ENCODE measurements at places on chromosomes 1 and 21.

- no peak for DNase-seq
These were observed 26.7 kb downstream of the DMBX1 start for GRCh38 chr1:46516200-46516950.

DNA sequence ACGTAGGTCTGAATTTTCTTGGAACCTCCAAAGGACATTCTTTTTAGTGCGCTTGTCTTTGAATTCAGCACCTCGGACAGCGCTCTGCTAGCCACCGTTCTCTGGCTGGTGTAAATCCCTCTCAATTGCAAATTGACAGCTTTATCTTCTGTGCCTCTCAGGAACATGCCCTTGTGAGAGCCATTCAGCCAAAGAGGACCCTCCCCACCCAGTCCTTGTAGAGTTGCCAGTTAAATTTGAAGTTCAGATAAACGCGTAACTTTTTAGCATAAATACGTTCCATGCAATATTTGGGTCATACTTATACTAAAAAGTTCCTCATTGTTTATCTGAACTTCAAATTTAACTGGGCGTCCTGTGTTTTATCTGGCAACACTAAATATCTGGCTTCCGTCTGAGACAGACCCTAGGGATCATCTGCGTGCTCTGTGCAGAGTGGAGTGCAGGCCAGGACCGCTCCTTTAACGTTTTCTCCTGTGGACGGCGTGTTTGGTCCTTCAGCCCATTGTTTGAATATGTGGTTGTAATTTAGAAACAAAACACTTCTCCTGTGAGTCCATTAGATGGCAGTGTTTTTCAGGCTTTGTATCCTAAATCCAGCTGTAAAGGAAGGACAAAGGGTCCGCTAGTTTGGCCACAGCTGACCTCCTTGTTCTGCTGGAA is 7.0 kb downstream of the KCNAB2 start:
- DNase-seq: peak; percentile 68

- no peak for DNase-seq
These were observed 134.6 kb upstream of the LRRC7 start for GRCh38 chr1:69433073-69433472.

DNA sequence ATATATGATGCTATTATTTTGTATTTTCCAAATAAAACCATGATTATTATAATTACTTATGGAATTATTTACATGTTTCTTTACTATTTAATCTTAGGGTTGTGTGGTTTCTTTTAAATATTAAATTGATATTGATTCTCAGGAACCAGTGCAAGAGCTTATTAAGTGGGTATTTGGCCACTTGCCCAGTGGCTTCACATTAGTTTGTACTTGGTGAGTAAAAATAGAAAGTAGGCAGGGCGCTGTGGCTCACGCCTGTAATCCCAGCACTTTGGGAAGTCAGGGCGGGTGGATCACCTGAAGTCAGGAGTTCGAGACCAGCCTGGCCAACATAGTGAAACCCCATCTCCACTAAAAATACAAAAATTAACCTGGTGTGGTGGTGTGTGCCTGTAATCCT is 497.1 kb downstream of the PTPRC start:
- no peak for DNase-seq

GRCh38 chr1:163361123-163361934 is 39.6 kb downstream of the NUF2 start:
- DNase-seq: peak; percentile 2

- peak; percentile 69 for DNase-seq
These were observed 3.3 kb upstream of the COL8A2 start for GRCh38 chr1:36128126-36128904.

GRCh38 chr1:40820251-40820797 is 36.7 kb downstream of the KCNQ4 start:
- no peak for DNase-seq

DNA sequence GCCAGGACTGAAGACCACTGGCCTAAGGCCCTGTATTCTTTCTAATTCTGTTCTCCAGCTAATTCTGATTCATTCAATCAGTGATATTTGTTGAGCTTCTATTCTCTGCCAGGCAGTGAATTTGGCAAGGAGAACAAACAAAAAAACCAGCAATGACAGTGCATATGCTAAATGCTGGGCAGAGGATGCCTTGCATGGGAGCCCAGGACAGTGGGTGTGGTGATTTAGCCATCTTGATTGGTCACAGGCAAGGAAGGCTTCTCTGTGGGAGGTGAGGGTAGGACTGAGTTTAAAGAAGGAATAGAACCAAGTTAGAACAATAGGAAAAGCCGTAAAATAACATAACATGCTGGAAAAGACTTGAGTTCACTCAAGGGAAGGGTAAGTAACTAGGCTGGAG is 9.2 kb upstream of the CPT2 start:
- no peak for DNase-seq

DNA sequence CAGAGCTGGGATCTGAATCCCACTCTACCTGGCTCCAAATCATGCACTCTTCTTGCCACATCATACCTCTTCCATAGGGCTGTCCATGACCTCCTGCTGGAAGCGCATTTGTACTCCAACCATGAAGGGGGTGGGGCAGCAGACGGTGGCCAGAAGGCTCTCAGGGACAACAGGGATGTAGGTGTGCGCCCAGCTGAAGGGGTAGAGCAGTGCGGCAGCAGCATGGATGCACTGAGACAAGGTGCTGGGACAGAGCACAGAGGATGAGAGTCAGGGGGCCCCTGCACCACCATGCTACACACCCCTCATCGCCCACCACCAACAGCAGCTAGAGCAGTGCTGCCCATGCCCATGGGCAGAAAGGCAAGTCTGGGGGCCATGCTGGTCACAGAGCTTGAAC is 8.4 kb downstream of the DENND2D start:
- DNase-seq: no peak

DNA sequence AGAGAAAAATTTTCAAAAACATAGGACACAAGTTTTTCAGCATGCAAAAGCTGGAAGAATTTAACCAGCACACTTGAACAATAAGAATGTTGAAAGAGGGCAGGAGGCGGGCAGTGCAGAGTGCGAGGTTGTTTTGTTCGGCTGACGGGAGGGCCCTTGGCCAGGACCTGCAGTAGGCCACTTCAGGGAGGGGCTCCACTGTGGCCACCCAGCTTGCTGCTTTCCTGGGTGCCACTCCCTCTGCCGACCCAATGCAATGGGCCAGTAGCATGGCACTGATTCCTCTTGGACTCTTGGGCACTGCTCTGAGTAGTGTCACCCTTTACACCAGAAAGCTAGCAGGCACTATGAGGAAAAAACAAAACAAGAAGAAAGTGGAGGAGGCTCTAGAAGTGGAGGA is 92.9 kb downstream of the SNRPE start:
- DNase-seq: no peak

DNA sequence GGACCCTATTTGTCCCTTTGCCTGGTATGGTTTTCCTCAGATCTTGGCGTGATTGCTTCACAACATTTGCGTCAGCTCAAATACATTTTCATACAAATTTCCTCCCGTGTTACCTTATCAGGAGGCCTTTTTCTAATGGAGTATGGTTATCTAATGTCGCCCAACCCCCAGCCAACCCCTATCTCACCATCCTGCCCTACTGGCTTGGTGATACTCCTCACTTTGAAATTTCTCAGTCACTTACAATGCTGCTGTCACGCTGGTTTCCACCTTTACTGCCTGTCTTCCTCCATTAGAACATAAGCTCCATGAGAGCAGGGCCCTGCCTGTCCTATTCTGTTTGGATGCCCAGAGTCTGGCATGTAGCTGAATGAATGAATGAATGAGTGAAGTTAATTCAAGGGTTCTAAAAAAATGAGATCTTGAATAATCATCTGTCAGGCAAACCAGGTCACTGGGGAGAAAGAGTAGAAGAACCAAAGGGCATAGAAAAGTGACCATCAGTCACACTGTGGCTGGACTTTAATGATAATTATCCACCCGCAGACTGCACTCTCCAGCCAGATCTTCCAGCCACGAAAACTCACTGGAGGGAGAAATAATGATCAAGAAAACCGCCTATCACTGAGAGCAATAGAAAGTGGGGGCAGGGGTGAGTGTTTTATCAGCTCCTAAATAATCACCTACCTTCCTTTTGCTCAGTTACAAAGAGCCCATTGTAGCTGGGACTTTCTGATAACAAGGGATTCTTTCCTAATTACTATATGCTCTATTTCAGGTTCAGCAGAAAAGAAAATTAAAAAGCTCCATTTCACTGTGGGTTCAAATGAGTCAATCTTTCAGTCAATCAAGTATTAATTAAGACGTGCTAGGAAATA is 21.3 kb downstream of the KIAA0040 start:
- DNase-seq: no peak

GRCh38 chr1:33541966-33542365 is 69.5 kb downstream of the ZSCAN20 start:
- DNase-seq: no peak

DNA sequence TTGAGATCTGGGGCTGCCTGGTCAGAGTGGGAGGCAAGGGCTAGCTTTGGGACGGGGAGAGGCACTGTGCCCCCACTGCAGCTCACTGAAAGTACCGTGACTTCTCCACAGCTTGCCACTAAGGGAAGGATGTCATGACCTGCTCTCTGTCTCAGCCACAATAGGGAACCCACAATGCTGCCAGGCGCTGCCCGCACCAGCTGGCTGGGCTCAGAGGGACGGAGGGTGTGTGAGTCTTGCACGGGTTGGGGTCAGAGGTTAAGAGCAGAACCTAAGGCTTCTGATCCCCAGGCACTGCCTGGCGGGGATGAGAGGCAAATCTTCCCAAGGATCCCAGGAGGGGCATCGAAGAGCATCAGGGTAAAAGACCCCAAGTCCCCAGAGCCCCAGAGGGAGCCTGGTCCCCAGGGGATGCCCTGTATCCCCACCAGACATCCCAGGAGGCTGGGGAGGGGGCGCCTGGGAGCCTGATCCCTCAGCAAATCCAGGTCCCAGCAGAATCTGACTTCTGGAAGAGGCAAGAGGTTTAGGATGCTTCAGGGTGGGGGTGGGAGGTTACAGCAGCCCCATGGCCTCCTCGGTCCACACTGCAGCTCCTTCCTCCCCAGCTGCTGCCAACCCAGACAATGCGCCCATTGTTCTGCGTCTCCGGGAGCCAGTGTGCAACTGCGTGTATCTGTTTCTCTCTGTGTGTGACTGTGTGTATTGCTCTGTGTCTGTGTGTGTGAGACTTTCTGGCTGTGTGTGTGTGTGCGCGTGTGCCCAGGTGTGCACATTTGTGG is 2.0 kb upstream of the MARCKSL1 start:
- DNase-seq: no peak

GRCh38 chr1:93753791-93754763 is 72.4 kb upstream of the BCAR3 start:
- peak; percentile 97 for DNase-seq

DNA sequence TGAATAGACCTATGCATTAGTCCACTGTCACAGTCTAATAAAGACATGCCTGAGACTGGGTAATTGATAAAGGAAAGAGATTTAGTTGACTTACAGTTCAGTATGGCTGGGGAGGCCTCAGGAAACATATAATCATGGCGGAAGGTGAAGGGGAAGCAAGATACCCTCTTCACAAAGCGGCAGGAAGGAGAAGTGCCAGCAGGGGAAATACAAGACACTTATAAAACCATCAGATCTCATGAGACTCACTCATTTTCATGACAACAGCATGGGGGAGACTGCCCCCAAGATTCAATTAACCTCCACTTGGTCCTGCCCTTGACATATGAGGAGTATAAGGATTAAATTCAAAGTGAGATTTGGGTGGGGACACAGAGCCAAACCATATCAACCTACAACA is 59.4 kb downstream of the CAPN9 start:
- no peak for DNase-seq

GRCh38 chr1:24735509-24736375 is 9.5 kb upstream of the CLIC4 start:
- peak; percentile 71 for DNase-seq

DNA sequence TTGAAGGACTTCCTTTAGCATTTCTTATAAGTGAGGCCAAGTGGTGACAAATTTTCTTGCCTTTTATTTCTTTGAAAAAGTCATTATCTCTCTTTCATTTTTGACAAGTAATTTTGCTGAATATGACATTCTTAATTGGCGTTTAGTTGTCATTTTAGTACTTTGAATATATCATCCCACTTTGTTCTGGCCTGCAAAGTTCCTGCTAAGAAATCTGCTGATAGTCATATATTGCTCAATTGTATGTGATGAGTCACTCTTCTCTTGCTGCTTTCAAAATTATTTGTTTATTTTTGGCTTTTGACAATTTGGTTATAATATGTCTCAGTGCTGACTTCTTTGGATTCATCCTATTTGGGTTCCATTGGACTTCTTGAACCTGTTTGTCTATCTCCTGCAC is 312.6 kb downstream of the DUSP10 start:
- DNase-seq: no peak

Measured in fibroblast of upper back skin (primary cell).